8988T (cell line): ENCODE measurements at places on chromosomes 5 and 9.

GRCh38 chr5:85069659-85070640, 685.3 kb upstream of the EDIL3 start:
- DNase-seq, result no peak

GRCh38 chr9:70587201-70587600, 172.7 kb upstream of the KLF9 start:
- DNase-seq, result no peak

GRCh38 chr9:128819716-128820664, 1.7 kb downstream of the ENDOG start:
- DNase-seq, result peak; percentile 25

DNA sequence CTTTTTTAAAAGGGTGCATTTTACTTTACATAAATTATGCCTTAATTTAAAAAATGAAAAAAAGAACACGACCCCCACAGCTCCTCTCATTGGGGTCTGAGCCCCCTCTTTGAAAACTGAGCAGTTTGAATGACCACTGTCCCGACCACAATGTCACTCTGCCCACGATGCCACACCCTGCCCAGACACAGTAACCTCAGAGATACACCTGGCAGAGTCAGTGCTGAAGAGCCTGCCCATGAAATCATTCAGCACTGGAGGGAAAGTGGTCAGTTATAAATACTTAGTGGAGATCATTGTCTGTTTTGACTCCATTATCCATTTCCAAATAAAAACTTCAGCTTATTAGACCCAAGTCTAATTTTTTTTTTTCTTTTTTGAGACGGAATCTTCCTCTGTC, 49.3 kb downstream of the DNAJC21 start:
- no peak for DNase-seq

GRCh38 chr9:133493428-133493827, 14.5 kb upstream of the SLC2A6 start:
- DNase-seq, result no peak

DNA sequence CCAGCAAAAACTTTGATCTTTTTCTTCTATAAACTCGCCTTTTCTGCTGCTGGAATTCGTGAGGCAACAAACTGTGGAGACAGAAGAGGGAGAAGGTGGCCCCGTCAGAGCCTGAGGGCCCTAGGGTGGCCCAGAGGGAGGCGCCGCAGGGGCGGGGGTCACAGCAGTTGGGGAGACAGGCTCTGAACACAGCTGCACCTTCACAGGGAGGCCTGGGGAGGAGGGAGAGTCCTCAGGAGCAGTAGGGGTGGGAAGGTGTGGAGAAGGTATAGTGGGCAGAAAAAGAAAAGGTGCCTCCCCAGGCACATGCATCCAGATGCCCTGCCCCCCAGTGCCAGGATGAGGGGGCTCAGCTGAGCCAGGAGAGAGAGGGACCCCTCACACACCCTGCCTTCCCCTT, 15.1 kb downstream of the PHF19 start:
- DNase-seq, result no peak

- DNase-seq, result no peak
These were observed 123.6 kb downstream of the PALM2AKAP2 start for GRCh38 chr9:109903515-109904138.

DNA sequence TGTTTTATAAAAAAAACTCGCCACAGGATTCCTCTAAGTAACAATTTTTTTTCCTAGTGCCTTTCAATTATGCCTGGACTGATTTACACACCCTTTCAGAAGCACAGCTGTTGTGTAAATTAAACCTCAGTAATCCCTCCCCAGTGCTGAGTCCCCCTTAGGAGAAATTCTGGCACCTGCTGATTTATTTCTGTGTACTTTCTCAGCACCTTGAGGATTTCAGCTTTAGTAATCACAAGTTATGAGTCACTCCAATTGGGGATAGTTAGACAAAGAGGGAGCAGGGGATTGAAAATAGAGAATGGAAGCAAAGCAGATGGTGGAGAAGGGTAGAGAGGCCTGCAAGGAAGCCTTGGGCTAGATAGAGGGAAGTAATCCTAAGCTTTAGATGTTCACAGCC, 171.7 kb downstream of the TTLL11 start:
- DNase-seq, result no peak

DNA sequence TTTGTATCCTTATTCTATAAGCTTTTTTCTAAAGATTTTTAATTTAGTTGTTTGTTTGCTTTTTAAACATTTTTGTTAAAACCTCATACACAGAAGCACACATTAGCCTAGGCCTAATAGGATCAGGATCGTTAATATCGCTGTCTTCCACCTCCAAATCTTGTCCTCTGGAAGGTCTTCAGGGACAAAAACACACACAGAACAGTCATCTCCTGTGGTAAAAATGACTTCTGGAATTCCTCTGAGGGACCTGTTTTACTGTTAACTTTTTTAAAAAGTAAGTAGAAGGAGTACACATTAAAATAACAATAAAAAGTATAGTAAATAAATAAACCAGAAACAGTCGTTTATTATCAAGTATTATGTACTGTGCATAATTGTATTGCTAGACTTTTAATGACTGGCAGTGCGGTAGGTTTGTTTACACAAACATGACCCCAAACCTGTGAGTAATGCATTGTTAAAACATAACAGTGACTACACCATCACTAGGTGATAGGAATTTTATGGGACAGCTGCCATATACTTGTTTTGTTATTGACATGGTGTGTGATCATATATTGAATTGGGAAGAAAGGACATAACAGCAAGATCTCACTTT, 109.6 kb downstream of the ZCCHC7 start:
- DNase-seq, result no peak

GRCh38 chr9:13446286-13446937, 166.9 kb upstream of the MPDZ start:
- DNase-seq, result no peak

GRCh38 chr9:100350188-100350587, 2.6 kb downstream of the TEX10 start:
- no peak for DNase-seq

DNA sequence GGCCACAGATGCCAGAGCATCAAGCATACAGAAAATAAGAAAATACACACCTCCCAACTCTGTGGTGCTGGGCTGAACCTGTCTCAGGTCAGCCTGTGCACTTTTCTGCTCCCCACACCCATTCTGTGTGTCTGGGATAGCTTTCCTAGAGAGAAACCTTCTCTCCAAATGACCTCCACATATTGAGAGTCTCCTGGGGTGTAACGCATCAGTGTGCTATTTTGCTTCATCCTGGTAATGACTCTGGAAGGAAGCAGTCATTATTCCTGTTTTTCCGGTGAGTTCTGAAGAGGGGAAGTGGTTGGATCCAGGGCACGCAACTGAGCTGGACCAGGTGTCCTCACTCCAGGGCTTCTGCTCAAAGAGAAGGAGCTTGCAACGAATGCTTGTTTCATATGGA, 73.2 kb upstream of the SH3PXD2B start:
- no peak for DNase-seq

DNA sequence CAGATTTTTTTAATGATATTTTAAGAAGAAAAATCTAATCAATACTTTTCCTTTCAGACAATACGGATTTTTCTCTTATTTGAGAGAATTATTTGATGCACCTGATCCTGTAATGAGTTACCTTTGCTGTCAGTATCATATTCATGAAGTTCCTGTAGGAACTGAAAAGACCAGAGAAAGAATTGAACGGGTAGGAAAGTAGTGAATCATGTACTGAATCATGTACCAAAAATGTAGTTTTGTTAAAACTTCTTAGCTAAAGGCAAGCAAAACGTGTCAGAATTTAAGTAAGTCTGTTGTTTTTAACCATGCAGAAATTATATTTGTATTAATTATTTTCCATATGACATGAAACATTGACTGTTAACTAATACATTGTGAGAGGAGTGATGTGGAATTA, 56.6 kb downstream of the SMC5 start:
- DNase-seq, result no peak

DNA sequence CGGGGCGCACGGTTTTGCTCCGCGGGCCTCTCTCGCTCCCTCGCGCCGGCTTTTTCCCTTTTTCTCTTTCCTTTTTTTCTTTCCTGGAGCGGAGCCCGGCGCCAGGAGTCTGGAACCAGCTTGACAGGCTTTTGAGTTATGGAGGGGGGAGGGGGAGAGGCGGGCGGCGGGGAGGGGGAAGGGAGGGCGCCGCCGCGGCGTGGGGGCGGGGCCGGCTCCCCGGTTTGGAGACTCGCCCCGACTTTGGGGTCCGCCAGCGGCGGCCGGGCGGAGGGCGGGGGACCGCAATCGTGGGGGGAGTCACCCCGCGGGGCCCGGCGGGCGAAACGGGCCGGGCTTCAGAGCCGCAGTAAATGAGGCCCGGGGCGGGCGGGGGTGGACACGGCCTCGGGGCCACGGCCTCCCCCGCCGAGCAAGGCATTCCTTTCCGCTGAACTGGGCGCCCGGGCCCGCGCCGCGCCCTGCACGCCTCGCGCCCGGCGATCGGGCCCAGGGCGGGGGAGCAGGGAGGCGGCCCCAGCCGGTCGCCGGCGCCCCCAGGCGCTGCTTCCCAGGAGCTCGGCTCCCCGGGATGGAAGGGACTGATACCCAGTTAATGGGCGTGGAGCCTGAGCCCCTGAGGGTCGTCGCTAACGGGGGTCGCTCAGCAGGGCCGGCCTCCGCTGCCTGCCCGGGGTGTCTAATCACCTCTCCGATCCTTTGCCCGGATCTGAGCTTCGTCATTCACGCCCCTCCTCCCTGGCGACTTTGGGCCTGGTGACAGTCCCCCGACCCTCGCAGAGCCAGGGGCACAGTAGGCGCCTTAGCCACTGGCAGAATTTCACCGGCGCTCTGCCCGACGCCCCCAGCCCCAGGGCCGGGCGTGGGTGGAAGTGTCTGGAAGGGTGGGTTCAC, 138.1 kb downstream of the C9orf50 start:
- no peak for DNase-seq

DNA sequence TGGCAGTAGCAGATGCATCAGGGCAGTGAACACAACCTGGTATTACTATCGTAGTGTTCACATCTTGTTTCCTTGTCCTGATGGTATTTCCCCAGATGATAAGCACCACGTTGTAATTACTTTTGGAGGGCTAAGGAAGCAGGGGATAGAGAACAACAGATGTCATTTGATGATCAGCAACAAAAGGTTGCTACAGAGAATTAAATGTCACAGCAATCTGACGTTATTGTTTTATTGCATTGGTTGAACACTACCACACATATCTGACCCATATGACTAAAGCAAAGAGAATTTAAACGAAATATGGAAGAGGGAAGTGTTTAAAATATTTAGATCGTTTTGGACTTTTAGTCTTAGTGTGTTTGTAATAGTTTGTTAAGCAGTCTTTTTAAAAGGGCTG, 408.3 kb downstream of the SH3GL2 start:
- DNase-seq, result no peak

DNA sequence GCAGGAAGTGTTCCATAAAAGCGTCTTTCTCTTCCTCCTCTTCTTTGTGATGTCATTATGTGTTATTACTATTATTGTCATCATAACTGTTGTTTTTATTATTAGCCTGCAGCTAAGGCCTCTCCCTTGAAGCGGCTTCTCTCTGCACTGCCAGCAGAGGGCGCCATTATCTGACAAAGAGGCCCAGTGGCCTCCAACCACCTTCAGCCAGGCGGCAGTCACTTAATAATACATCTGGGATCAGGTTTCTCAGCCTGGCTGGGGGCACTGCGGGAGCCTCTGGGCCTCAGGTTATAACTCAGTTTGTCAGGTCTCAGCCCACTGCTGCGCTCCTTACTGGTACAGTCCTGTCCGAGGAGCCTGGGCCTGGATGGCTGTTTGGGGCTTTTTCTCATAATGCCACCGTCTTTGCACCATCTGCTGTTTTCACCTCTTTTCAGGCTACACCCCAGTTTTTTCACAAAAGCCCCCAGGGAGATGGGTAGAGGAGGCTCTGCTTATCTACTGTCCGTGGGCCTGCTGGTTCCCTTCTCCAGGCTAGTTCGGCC, 281.9 kb downstream of the NSG2 start:
- peak; percentile 84 for DNase-seq

DNA sequence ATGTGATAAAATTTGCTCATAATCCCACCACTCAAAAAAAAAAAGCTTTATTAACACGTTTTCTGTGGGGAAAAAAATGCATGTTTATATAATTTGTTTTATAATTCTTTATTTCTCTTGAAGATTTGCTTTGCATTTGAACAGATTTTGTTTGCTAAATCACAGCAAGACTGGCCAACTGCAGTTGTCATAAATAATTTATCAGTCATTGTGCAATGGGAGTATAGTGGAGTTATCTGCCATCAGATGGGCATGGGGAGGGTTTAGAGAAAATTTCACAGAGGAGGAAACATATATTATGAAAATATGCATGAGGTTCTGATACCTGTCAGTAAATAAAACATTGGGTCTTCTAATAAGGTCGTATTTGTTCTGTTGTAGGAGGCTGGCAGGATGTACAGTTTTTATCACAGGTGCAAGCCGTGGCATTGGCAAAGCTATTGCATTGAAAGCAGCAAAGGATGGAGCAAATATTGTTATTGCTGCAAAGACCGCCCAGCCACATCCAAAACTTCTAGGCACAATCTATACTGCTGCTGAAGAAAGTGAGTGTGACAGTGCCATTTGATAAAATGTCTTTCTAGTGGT, 23.8 kb downstream of the HSDL2 start:
- no peak for DNase-seq

- no peak for DNase-seq
These were observed 68.5 kb upstream of the FBXW11 start for GRCh38 chr5:172074896-172075295.

DNA sequence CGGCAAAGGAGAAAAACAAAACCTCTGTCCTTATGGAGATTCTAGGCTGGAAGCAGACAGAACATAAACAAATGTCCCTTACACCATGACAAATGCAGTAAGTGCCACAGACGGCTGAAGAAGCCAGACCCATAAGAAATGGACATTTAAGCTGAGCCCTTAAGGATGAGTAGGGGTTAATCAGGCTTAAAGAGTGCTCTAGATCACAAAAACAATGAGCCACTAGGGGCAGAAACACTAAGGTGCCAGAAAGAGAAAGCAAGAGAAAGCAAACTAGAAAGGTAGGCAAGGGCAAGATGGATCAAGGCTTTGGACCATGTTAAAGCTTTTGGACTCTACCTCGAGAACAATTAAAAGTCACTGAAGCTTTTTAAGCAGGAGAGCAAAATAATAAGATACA, 326.9 kb upstream of the WWC1 start:
- DNase-seq, result no peak

- DNase-seq, result no peak
These were observed 58.9 kb downstream of the GNA14 start for GRCh38 chr9:77589046-77589795.

GRCh38 chr5:176775409-176775808, 35.0 kb upstream of the UNC5A start:
- no peak for DNase-seq
